EH (cell line): ENCODE measurements at places on chromosomes 1 and 21.

DNA sequence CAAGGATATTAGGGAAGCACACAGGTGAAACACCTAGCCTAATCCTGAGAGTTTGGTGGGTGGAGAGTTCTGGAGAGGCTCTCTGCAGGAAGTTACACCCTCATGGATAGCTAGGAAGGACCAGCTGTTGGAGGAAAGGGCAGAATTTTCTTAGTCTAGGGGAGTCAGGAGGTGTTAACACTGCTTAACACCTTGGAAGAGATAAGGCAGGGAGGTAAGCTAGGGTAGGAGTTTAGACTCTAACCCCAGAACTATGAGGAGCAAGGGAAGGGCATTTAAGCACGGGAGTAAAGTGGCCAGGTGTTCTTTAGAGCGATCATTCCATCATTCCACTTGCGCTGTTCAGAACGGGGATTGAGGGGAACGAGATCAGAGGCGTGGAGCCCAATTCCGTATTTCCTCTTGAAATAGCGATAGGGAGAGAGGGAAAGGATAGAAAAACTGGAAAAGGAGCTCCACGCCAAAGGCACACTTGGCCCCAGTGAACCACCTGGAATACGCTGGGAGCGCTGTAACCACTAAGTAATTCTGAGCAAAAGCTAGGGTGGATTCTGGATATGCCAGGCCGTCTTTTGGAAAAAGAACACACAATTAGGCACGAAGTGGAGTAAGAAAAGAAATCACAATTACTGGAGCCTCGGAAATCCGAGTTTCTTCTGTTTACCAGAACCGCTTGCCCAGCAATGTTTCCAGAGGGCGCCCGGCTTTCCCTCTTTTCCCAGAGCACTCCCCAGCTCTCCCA is 1.5 kb upstream of the GPR137B start:
- no peak for DNase-seq

DNA sequence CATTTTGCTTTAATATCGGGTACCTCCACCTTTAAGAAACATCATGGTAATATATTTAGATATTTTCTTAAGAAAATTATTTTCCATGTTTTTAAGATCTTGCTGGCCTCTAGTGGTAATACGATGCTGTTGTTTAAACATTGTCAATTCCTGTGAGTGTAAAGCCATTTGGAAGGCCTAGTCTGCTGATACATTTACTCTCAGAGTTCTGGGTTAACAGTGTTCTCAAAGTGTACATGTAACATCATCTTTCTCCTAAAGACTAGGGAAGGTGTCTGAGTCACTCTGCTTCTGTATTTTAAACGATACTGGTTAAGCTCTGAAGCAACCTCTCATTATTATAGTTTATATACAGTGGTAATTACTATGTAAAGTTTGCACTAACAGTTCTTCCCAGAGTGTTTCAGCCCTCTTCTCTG is 189.1 kb downstream of the RASAL2 start:
- peak; percentile 60 for DNase-seq

DNA sequence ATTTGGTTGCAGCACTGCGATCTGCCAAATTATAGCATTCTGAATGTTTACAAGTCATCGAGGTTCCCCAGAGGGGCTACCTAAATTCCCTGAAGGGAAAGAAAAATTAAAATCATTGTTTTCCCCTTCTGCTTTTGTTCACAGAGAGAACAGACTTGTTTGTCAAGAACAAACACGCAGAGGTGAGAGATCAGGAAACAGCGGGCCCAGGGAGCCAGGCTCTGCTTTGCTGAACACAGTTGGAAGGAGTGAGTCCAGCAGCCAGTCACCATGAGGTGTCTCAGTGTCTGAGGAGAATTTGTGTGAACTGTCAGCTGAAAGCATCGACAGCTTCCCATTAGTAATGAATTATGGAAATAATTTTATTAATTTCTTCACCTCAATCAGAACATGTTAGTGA is 52.5 kb downstream of the RWDD3 start:
- no peak for DNase-seq

GRCh38 chr1:100302739-100303138 is 36.7 kb downstream of the RTCA start:
- DNase-seq: no peak

DNA sequence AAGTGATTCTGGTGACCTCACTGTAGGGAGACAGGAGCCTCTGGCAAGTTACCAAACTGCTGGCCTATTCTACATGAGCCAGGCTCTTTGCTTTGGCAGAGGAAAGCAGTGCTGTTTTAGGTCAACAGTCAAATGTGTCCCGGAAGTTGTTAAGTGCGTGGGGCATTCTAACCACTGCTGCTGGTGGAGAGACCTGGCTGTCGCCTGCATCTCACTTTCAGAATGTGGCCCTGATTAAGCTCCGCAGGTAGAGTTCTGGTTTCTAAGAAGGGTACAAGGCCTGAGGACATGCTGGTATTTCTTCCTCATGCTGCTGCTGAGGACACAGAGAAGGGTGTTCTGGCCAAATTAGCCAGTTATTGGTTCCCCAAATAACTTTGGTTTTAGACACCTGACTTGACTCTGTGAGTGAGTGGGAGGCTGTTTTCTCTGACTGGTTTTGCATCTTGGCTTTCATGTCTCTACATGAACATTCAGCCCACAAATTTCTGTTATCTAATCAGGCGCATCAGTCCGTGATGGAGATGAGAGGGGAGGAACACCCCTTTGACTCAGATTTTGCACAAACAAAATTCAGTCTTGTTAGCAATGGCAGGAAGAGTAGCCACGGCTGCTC is 120.8 kb downstream of the LMO4 start:
- no peak for DNase-seq

- DNase-seq: no peak
Measured at GRCh38 chr1:76395059-76395458, 320.5 kb downstream of the ST6GALNAC3 start.

GRCh38 chr1:75083223-75083622 is 51.0 kb upstream of the LHX8 start:
- DNase-seq: no peak

GRCh38 chr1:68093737-68094136 is 43.3 kb upstream of the DIRAS3 start:
- peak; percentile 7 for DNase-seq

DNA sequence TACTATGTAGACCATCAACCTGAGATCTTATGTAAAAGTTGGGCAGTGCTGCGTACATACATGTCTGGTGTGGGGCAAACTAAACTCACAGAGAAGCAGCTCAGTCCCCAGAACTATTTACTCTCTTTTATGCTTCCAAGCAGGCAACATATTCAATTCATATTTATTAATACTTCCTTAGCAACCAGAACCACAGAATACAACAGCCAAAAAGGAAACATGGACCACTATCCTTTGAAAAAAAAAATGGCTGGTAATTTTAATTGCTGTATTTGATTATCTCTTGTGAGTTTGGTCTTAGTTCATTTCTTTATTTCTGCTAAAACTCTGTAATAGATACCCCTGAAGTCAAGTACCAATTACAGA is 1.5 kb upstream of the PPP1R15B start:
- DNase-seq: no peak

- DNase-seq: no peak
Measured at GRCh38 chr1:26274801-26275425, 5.0 kb upstream of the SH3BGRL3 start.

GRCh38 chr1:150109586-150109985 is 40.1 kb upstream of the PLEKHO1 start:
- DNase-seq: no peak

GRCh38 chr1:212255705-212256307 is 29.4 kb upstream of the PPP2R5A start:
- no peak for DNase-seq

GRCh38 chr1:1883092-1883873 is 7.6 kb downstream of the GNB1 start:
- DNase-seq: peak; percentile 58

DNA sequence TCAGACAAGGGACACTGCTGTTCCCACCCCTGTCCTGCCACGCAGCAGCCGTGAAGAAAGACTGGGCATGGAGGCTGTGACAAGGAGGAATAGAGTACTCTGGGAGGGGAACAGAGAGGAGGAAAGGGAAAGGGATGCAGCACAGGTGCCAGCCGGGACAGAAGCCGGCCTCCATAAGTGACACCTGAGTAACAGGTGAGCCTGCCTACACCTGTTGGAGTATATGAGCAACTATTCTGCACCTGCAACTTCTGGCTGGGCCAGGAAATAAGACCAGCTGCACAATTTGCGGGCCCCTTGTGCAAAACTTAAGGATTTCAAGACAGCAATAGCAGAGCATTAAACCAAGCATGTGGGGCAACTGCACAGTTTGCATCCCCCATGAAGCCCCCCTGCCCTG is 72.5 kb upstream of the GOLT1A start:
- no peak for DNase-seq

- DNase-seq: no peak
Measured at GRCh38 chr1:107149946-107150345, 9.1 kb downstream of the NTNG1 start.

DNA sequence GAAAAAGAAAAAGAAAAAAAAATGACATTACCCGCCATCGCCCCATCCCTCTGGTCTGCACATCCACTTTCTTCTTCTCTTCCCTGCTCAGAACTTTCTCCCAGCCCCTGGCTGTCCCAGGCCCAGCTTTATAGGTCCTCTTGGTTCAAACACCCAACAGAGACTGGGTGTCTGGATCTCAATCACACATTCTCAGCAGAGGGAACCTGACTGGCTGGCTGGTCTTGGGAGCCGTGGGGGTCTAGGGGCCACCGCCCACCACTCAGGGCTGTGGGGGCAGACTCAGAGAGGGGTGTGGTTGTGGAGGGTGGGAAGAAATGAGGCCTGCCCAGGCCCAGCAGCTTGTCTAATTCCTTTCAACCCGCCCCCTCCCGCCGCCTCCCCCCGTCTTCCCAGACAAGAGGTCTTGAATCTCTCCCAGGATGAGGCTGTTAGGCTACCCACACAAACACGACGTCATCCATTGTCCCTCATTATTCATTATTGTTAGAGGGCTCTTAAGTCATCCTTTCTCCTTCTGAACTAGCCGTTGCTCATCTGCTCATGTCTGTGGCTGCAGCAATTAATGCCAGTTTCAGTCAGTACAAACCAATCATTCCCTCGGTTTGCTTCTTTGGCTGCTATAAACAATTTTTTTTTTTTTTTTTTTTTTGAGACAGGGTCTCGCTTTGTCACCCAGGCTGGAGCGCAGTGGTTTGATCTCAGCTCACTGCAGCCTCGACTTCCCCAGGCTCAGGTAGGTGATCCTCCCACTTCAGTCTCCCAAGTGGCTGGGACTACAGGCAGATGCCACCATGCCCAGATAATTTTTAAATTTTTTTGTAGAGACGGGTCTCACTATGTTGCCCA is 40.6 kb upstream of the CLIC4 start:
- peak; percentile 68 for DNase-seq

DNA sequence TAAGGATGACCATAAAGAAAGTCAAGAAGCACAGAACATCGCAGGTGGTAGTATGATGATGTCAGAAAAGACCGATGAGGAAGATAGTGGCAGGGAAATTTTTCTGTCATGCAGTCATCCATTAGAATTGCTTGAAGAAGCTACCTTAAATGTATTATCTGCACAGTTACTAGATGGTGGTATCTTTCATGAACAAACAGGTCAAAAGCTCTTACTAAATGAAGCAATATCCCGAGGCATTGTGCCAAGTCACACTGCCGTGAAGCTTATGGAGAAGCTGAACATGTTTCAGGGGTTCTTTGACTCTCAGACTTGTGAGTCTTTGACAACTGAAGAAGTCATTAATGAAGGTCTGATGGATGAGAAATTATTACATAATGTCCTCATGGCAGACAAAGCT is 128.8 kb downstream of the MACF1 start:
- DNase-seq: no peak

DNA sequence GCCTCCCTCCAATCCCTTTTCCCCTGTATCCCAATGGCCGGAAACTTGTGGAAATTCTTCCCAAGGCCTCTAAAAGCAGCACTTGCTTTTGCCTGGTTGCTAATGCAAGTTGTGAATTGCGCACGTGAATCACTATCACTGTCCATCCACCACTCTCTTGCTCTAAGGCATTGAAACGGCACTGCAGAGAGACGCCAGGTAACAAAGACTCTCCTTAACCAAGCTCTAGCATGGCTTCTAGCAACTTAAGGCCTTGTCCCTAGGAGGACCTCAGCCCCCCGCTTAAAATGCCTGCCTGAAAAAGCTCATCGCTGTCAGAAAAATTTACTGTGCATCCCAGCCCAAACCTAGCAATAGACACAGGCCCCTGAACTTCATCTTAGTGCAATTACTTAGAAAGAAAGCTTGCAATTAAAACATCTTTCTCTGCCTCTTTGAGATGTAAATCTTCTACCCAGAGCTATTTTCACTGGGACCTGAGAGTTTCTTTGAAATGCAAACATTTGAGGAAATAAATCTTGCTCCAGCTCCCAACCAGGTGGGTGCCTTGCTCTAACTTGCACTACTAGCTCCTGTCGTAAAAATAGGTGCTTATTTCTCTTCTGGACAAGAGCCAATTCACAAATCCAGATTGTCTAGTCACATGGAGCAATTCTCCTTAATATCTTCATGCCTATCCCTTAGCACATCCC is 32.9 kb upstream of the ITLN2 start:
- DNase-seq: no peak

- peak; percentile 37 for DNase-seq
Measured at GRCh38 chr1:55280731-55281130, 65.6 kb upstream of the USP24 start.

DNA sequence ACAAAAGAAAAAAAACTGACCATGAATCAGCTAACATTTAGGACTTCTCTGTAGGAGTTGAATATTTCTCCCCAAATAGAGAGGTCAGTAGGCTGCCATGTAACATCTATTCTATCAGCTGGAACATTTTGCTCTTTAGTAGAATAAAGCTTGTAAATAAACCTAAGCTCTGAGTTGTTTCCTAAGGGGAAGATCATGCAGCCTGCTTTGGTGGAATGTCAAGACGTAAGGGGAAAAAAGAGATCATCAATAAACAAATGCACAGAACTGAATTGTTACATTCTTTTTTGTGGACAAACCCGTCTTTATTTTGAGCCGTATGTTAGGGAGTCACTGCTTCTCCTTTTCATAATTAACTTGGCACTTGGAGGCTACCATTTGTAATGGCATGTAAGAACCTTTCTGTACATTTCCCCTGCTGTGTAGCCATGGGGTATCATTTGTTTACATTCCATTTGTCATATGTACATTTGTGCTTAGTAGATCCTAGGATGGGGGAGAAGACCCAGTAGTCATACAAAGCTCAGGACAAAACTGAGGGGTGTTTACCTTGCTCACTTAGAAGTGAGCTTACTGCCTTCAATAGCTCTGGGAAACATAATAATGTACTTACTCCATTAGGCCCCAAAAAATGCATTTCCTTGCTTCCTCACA is 10.8 kb upstream of the PALMD start:
- DNase-seq: no peak

DNA sequence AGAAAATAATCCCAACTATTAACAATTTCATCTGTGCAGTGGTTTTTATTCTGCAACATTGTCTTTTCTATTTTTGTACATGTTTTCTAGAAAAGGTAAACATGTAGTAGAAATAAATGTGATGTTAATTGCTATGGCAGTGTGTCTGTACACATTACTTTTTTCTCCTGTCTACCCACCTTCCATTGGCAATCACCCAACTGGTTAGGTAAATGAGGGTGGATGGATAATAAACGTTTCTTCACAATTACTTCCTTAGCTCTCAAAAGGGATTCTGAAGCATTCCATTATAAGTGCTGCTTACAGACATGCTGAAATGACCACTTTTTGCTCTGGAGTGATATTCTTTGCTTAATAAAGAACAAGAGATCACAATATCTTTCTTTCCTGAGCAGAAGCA is 61.4 kb downstream of the MAGI3 start:
- DNase-seq: no peak
